Panc1 (cell line): ENCODE measurements at places on chromosomes 4 and X.
A peak's percentile ranks its signal among the peaks of the same experiment; 100 is the strongest.

- DNase-seq = no peak
These were observed 795.6 kb upstream of the GALNTL6 start for GRCh38 chr4:171017593-171017992.

DNA sequence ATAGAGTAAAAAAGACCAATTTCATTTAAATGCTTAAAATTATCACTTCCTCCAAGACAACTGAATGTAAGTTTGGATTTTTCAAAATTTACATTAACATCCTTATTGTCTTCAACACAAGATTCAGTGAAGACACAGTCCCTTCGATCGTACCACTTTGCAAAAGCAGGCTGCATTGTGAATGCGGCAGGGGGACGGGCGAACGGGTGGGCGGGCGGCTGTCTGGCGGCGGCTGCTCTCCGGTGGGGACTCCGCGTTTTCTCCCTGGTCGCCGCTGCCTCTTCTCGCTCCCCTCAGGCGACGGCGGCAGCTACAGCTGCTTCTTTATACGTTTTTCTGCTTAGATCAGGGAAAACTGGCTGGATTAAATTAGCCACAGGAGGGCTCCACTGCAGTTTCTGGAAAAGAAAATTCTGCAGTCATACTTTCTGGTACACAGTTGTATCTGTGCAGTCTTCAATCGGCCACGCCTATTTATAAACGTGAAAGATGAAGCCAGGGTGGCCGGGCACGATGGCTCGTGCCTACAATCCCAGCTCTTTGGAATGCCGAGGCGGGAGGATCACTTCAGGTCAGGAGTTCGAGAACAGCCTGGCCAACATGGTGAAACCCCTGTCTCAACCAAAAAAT lies 33.9 kb upstream of the HPF1 start:
- DNase-seq = peak; percentile 24

DNA sequence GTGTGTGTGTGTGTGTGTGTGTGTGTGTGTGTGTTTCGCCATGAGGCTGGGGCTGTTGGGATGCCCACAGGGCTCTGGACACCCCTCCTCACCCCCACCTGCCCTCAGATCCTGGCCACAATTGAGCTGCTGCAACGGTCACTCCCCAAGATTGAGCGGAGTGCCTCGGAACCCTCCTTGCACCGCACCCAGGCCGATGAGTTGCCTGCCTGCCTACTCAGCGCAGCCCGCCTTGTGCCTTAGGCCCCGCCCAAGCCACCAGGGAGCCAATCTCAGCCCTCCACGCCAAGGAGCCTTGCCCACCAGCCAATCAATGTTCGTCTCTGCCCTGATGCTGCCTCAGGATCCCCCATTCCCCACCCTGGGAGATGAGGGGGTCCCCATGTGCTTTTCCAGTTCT lies 10.2 kb downstream of the ARAF start:
- no peak for DNase-seq

DNA sequence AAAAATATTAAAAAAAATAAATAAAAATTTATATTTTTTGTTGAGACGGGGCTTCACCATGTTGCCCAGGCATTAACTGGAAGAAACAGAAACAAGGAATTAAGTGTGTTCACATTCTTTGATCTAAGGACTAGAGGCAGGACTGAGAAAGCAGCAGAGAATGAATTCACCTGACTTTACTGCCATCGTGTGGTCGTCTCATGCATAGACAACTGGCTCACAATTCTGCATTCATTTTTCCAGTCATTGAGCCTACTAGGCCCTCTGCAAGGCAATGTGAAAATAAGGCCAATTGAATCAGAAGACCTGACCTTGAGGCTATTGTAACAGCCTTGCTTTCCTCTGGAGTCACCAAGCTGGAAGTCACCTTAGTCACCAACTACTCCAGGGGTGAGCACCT lies 37.4 kb downstream of the LHFPL1 start:
- peak; percentile 47 for DNase-seq
